ENCODE measurements at places on chromosomes 11 and 22.
A peak's percentile ranks its signal among the peaks of the same experiment; 100 is the strongest.

DNA sequence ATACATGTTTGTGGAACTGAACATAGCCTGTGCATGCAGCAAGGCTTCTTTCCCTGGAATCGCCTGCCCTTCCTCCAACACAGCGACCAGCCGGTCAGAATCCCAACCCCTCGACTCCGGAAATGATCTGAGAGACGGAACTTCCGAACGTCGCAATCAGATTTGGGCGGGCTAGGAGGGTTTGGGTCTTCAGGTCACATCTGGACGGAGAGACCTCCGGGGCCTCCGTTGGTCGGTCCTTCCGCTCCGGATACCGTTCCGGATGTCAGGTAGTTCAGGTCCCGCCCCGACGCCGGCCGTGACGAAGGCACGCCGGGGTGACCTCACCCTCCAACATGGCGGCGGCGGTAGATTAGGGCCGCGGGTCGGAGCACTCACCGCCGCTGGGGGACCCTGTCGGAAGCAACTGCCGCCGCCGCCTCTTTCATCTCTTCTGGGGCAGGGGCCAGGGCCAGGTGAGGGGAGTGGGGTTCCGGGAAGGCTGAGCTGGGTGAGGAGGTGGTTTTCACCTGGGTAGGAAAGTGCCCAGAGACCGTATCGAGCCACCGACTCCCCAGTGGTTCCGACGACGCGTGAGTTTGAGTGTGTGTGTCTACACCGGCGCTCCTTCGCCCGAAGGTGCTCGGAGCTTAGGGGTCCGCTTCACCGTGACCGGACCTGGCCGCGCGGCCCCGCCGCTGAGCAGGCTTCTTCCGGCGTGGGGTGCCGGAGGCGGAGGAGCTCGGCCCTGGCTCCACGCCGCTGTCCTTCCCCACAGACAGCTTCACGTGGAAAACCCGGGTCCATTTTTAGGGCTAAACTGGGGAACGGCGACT lies at the start of gene BCL2L13:
BCL2L13 (plus strand) TSS at position 326 of the 815 bp plus-strand sequence. CDS start 16,955 bp downstream, outside the sequence.
- peak; percentile 64 for DNase-seq

GRCh38 chr11:104772806-104773241 lies 125.4 kb downstream of the CASP12 start:
- no peak for DNase-seq

DNA sequence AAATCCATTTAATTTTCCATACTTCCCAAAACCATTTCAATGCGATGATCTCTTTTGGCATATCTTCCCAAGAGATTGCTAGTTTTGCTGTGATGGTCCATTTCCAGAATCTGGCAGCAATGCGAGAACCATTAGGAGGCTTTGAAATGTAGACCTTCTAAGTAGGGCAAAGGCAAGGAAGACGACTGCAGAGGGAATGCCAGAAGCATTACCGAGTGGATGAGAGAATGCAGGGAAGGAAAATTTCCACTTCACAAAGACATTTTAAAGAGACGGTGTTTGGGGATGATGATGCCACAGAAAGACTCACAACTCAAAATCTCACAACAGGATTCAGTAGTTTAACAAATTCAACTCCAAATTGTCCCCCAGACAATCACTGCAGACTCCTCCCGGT lies 471 bp upstream of the CEP126 start:
- DNase-seq = no peak

DNA sequence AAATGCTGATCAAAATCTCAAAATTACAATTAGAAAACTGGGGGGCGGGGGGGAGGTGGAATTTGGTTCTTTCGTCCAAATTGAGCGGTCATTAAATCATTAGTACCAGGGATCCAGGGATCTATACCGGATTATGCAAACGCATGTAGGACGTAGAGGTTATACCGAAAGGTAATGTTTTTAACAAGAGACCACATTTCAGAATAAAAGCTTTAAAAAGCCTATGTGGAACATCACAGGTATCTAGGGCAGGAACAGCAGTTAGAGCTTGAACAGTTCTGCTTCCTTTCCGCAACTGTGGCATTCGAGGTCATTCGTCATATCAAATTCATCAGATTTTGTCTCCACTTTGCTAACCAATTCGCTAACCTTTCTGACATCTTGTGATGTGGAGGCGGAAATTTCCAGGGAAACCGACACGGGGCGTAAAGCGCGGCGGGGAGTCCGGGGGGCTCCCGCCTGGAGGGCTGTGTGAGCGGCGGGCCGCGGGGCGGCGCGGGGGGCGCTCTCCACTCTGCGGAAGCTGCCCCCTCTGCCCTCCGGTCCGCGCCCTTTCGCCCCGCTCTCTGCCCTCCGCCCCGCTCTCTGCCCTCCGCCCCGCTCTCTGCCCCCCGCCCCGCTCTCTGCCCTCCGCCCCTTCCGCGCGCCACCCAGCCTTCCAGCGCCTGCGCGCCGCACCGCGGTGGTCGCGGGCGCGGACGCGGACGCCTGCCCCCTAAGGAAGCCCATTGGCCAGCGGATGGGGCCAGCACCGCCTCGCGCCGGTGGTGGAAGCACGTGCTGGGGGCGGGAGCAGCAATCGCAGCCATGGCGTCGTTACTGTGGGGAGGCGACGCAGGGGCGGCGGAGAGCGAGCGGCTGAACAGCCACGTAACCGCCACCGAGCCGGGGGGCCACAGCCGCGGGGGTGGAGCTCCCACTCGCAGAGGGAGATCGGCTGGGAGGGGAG lies at the start of gene DDX25:
DDX25 (plus strand) TSS at position 798 of the 949 bp plus-strand sequence; CDS start at position 808, 10 bp downstream.
- DNase-seq = no peak

- DNase-seq = no peak
Observed at GRCh38 chr11:124670732-124671131, 2.8 kb downstream of the SIAE start.

- no peak for DNase-seq
Observed at GRCh38 chr11:131121426-131122333, 205.4 kb upstream of the SNX19 start.

GRCh38 chr11:44539971-44540370 lies 25.5 kb upstream of the CD82 start:
- DNase-seq = no peak

DNA sequence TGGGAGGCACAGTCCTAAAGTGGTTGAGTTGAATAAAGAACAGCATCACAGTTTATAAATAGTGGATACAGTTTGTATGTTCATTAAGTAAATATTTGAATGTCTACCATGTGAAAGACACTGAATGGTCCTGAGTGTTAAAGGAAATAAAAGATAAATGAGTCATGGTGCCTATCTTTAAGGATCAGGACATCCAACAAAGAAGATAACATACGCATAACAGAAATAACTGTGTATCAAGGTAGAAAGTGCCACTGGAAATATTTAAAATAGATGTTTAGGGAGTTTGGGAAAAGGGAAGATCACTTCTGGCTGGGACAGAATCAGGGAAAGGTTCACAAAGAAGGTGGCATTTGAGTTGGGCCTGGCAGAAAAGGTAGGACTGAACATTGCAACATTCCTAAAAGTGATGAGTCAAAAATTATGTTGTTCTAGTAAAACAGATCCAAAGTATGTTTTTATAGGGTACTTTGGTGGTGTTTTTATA lies 41.5 kb downstream of the CSTPP1 start:
- DNase-seq = no peak

DNA sequence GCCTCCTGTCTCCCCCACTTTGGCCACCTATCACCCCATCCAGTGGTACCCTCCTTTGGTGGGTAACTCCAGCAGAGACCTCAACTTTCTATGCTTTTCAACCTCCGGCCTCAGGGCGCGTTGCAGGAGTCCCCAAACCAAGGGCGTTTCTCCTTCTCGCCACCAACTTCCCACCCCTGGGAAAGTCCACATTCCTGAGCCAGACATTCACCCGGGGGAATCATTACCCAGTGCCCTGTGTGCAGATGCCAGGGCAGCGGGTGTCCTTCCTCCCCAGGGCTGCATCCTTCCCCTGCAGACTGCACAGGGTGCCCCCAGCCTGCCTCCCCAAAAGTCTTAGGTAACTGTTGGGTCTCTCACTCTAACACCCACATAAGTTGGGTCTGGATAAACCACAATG lies 26.4 kb downstream of the MYEOV start:
- DNase-seq = no peak

DNA sequence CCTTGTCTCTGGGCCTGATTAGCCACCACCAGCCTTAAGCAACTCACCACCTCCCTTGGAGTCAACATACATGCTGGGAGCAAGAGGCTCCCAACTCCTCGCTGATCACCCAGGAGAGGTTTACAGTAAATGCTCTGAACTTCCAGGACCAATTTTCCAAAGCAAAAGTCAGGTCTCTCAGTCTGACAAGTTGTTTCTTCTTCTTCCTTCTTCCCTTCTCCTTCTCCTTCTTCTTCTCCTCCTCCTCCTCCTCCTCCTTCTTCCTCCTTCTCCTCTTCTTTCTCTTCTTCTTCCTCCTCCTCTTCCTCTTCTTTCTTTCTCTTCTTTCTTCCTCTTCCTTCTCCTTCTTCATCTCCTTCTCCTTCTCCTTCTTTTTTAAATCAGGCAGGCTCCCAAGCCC lies 148.2 kb downstream of the NECTIN1 start:
- no peak for DNase-seq

DNA sequence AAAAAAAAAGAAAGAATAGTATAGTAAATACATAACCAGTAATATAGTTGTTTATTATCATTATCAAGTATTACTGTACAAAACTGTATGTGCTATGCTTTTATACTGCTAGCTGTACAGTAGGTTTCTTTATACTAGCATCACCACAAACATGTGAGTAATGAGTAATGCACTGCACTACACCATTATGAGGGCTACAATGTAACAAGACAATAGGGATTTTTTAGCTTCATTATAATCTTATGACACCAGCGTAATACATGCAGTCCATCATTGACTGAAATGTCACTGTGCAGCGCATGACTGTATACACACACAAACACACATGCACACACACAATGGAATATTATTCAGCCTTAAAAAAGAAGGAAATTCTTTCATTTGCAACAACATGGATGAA lies 111.5 kb upstream of the ZBED5 start:
- no peak for DNase-seq

- no peak for DNase-seq
Observed at GRCh38 chr11:1570896-1571759, 943 bp downstream of the DUSP8 start.

DNA sequence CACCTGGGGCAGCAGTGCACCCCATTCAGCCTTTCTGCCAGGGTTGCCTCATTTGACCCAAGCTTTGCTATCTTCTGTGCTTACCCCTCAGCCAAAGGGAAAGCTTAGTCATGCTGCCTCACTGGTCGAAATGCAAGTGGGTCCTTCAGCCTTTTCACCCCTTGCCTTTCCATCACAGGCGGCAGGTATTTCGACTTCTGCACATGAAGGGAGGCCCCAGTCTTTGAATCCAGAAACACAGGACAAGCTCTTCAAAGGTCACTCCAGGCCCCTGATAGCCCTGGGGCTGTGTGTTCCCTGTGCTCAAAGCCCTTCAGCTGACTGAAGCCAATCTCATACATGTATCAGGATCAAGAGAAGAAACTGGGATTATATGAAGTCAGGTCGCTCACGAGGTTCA lies 129.7 kb downstream of the SNX19 start:
- DNase-seq = no peak

- no peak for DNase-seq
Observed at GRCh38 chr11:35563484-35564244, 38.2 kb upstream of the PAMR1 start.

DNA sequence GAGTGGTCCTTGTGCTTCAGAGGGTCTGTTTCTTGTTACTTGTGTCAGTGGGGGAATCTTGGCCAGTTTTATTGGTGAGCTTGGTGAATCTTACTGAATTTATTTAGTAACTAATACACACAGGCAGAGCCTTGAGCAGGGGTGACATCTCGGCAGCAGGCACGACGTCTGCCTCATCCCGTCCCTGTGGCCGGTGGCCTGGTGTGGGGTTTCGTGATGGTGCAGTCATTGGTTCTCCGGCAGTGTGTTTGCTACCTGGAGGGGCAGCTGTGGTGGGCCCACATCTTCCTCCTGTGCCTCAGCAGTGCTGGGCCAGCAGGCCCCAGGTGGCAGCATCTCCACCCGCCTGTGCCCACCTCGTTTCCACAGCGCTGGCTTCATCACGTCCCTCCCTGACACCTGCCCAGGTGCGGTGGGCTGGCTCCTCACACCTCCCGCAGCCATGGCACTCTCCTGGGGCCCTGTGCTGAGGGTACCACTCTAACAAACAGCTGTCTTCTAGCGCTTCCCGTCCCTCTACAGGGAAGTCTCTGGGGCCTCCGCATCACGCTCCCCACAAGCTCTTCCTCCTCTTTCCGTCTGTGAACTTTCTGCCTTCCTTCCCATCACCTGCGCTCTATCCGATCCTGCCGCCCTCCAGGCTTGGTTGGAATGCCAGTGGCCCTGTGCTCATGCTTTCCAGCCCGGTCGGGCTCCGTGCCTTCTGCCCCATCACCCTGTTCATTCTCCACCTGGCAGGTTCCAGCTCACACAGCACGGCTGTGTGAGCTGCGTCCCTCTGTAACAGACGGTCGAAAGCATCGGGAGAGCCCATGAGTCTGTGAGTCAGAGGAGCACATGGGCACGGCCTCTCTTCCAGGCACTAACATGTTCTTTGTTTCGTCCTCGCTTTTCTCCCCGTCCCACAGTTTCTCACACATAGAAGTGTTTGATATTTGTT lies 203.4 kb downstream of the TBC1D22A start:
- DNase-seq = no peak

DNA sequence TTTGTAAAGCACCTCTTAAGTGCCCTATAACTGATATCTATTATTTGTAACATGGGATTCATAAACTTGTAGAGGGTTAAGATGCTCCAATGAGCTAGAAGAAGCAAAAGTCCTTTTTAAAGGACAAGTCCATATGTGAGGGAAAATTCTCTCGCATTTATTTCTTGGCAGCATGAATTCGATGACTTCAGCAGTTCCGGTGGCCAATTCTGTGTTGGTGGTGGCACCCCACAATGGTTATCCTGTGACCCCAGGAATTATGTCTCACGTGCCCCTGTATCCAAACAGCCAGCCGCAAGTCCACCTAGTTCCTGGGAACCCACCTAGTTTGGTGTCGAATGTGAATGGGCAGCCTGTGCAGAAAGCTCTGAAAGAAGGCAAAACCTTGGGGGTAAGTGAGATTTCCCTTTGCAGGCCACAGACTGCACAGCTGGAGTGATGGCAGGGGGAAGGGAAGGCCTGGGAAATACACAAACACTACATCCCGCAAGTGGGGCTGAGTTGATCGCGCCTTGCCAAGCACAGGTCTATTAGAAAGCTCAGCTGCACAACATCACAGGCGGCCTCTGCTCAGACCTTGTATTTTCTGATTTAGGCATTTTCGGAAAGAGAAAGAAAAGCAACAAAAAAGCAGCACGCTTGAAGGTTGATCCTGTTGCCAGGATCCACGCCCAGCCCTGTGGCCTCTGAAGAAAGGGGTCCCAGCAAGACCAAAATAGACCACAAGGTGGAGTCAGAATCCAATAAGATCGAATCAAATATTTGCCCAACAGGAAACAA lies 1.5 kb downstream of the MS4A8 start:
- no peak for DNase-seq

- DNase-seq = no peak
Observed at GRCh38 chr11:80532633-80533232, 1091.9 kb upstream of the TENM4 start.
